ENCODE measurements at places on chromosomes 12 and 14.

GRCh38 chr14:102917056-102917385 is 5.4 kb upstream of the AMN start:
- no peak for DNase-seq

GRCh38 chr14:104179564-104180129 is 41.3 kb downstream of the KIF26A start:
- no peak for DNase-seq

DNA sequence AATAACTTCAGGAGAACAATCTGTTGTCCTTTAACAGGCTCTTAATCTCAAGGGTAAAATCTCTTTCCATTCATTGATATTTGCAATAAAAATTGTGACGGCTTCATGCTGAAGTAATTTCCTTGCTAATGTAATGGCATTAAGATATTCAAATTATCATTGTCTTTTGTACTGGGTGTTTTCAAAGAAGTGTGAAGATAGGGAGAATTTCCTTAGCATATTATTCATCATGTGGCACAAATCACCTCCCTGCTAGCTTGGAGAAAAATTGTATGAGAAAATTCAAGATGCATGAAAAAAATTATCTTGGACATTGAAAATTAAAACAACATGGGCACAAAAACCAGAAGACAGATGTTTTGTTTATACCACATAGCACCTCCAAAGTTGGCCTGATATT is 63.6 kb upstream of the ARID2 start:
- DNase-seq, result no peak

DNA sequence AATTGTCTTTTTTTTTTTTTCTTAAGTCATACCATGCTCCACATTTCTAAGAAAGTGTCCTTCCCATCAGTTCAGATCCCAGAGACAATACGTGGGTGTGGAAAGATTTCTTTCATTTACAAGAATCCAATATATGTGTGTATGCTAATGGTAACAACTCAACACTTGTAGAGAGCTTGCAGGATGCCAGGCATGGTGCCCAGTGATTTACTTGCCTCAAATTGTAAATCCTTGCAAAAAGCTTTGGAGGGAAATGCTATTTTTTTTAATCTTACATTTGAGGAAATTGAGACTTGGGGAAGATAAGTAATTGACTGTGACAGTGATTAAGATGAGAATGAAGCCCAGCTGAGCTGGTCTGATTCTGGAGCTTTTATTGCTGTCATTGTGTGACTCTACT is 1264.6 kb upstream of the SEL1L start:
- no peak for DNase-seq

DNA sequence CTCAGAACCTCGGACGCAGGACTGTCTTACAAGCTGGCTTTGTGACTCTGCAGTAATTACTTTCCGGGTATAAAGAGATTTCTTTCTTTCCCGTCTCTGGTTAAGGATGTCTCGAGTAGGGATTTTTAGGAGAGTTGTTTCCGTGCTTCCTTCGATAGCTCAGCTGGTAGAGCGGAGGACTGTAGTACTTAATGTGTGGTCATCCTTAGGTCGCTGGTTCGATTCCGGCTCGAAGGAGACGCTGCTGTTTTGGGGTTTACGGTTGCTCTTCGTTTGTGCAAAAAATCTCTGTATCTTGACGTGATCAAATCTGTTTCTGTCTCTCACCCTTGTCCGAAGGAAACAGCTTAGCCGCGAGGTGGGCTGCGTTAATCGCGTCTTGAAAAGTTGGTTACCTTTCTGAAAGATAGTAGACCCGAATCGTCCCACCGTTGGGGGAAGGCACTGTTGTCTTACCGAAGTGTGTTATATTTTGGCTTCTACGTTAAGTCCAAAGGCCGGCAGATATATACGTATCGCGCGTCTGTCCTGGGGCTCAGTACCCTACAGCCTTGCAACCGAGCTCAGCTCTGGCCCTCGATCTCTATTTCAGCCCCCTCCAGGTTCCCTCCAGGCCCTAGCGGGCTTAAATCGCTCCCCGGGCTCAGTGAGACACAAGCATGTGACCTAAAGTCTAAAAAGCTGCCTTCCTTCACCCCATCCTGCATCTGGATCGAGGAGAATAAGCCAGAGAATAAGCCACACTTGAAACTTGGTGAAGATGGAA is 1.1 kb upstream of the RNASE4 start:
- peak; percentile 78 for DNase-seq

DNA sequence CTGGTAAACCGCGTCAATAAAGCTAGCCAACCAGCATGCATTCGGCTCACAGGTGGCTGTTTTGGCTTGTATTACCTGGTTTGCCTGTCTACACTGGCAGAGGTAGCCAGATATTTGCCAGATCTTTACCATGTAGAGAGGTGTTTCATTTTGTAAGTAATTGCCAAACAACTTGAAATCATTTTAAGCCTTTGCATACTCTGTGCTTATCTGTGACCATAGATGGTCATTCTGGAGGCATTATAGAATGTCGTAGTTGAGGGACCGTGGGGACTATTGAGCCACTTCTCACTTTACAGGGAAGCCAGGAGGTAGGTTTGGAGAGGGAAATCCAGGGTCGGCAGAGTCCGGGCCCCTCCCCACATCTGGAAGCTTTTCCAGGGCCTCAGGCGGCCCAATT is 5.9 kb downstream of the ADGRD1 start:
- no peak for DNase-seq

- peak; percentile 22 for DNase-seq
Observed at GRCh38 chr12:14239935-14240872, 125.3 kb upstream of the ATF7IP start.

- DNase-seq, result no peak
Observed at GRCh38 chr12:53191096-53191884, 10.6 kb upstream of the CSAD start.

GRCh38 chr14:88351966-88352691 is 29.1 kb upstream of the KCNK10 start:
- DNase-seq, result no peak

- DNase-seq, result no peak
Observed at GRCh38 chr14:61561657-61562276, 133.5 kb upstream of the HIF1A start.

- DNase-seq, result no peak
Observed at GRCh38 chr14:38947343-38947742, 155.7 kb downstream of the SEC23A start.

DNA sequence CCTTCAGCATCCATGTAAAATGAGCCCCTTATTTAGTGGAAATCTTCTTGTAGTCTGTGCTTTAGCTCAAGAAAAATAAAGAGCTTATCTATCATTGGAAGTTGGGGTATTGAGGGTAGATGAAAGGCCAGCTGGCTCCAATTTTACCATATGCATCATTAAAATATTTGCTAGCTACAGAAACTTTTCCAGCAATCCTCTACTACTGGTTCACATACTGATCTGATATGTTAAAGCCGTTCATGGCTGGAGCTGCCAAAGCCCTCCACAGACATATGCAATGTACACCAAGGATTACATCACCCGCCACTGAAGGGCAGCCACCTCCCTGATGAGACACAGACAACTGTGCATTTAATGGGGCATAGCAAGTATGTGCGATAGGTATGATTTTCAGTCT is 1205.3 kb downstream of the GALC start:
- no peak for DNase-seq

- DNase-seq, result no peak
Observed at GRCh38 chr14:65492266-65492665, 79.7 kb downstream of the FUT8 start.

DNA sequence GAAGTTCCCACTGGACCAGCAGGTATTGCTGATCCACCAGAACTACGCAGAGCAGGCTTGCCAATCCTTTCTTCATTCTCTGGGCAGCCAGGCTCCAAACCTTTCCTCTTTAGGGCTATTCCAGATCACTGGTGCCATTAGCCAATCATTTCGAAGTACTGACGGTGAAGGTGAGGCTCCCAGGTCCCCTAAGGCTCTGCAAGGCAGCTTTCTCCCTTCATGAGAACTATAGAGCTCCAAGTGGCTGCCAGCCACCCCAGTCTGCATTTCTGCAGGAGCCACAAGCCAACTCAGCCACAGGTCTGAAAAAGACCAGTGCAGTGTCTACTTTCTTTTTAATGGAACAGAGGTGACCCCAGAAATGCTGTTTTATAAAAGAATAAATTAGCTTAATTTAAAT is 48.7 kb downstream of the RAB35 start:
- no peak for DNase-seq
